ENCODE measurements at places on chromosomes 16 and 17. TPM values are rescaled to one million over a fixed set of nuclear protein-coding genes. Genes with fewer than 3 reads are reported as not detected.

ASPHD1 gene
- 30.7 TPM for total RNA-seq

SLC25A39 gene
- 212 TPM for total RNA-seq

OR3A3 gene
- total RNA-seq: not detected

HSD17B2 gene
- not detected for total RNA-seq

Data from A549 treated with CORT108297 at 1 μM for 4 hours (cell line).